ENCODE measurements at places on chromosomes 16 and 17.

DNA sequence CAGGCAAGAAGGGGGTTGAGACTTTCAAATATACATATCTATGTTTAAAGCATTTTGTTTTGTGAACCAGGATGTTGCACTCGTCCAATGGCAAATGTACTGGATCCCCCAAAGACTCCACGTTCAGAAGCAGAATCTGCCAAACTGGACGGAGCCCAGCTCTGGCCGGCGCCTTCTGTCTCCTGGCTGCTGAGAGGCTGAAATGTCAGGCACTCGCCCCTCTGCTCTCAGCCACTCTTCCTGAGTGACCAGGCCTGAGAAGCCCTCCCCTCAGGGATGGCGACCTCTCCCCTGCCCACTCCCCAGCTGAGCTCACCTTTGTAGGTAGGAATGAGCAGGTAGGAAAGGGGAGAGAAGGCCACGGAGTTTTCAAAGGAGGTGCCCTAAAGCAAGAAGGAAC lies 187.5 kb upstream of the FOXF1 start:
- DNase-seq, result no peak

DNA sequence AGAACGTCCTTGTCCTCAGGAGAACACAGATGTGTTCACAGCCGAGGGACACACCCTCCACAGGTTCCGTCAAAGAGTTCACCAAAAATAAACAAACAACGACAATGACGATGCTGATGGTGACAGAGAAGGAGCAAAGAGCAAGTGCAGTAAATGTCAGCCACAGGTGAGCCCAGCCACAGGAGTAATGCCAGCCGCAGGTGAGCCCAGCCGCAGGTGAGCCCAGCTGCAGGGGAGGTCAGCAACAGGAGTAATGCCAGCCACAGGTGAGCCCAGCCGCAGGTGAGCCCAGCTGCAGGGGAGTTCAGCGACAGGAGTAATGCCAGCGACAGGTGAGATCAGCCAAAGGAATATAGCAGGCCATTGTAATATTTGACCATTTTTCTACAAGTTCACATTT lies 315.2 kb downstream of the FOXL1 start:
- DNase-seq, result no peak

- no peak for DNase-seq
Observed at GRCh38 chr16:58551496-58551895, 36.2 kb downstream of the SETD6 start.

- peak; percentile 60 for DNase-seq
Observed at GRCh38 chr16:87895641-87896141, 26.4 kb upstream of the SLC7A5 start.

- no peak for DNase-seq
Observed at GRCh38 chr17:82022310-82022980, at the start of gene CENPX. Gene CENPX, minus strand, starts transcription at chr17:82022878. Its CDS starts 17 bp downstream, at chr17:82022861.

DNA sequence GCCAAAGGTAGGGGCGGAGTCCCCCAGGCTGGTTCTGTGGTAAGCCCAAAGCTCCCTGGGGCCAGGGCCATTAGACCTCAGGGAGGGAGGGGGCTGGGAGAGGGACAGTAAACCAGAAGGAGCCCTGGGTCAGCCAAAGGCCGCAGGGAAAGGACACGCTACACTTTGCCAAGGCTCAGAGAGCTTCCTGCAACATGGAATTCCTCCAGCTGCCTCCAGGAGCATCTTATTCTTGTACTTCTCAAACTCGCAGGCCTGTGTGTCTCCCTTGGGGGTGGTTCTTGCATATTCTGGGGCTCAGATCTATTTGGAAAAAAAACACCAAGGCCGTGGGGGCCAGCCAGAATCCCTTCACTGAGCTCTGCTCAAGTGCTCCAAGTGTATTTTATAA lies 25.1 kb downstream of the AKAP1 start:
- no peak for DNase-seq

- DNase-seq, result no peak
Observed at GRCh38 chr17:4987767-4988567, 492 bp upstream of the CAMTA2 start.

DNA sequence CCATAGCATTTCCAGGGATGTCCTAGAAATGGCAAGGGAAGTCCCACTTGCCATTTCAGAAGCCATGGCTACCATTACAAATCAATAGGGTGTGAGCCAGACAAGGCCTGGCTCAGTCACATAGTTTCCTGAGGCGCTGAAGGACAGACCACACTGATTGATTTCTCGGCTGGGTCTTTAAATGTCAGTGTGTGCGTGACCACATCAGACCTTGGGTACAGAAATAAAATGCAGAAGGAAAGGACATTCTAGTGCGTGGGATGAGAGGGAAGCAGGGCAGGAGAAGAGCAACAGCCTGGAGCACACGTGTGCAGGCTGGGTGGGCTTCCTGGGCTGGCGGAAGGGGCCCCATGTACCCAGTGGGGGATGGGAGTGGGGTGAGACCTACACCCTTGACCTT lies 58.7 kb upstream of the LYRM9 start:
- no peak for DNase-seq

DNA sequence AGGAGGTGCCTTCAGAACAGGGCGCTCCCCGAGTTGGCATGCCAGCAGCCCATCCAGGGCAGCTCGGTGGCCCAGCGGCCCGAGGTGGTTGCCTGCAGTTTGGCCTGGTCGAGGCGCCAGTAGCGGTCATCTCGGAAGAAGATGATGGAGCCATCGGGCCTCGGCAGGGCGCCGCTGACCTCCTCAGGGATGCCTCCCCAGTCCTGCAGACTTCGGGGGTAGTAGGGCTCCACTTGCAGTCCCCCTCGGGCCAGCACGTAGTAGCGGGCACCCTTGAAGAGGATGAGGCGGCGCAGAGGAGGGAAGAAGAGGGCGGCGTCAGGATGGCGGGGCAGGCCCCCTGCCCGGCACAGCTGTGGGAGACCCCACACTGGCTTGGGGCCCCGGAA lies 5.8 kb downstream of the C17orf50 start:
- no peak for DNase-seq

DNA sequence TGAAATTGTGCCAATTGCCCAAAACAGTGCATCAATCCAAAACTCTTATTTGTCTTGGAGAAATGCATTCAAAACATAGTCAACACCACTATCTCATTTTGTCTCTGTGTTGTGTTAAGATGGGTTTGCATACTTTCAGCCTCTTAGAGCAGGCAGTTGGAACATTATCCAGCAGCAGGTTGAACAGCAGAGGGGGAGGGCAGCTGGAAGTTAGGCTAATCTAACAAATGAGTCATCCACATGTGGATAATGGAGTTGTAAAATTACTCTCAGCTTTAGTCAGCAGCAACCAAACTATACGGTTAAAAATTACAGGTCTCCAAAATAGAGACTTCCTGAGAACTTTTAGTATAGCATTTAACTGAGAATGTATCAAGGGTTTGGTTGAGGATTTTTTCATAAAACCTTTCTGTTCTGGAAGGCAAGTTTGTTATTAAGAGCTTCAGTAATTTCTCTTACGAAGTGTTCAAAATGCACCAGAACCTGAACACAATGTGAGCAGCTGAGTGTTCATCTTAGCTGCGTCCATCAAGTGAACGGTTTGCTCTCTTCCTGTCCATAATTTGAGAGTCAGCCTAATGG lies 46.3 kb downstream of the PRKCA start:
- DNase-seq, result no peak

DNA sequence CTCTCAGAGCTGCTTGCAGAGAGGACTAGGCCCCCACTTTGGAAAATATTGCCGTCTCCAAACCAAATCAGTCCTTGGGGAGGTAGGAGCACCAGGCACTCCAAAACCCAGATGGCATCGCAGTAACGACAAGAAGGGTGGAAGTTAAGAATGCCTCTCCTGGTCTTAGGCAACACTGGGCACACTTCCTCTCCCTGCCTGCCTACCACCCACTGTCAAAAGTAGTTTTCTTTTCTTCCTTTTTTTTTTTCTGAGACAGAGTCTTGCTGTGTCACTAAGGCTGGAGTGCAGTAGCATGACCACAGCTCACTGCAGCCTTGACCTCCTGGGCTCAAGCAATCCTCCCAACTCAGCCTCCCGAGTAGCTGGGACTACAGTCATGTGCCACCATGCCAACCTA lies 47.2 kb downstream of the SRL start:
- peak; percentile 32 for DNase-seq

DNA sequence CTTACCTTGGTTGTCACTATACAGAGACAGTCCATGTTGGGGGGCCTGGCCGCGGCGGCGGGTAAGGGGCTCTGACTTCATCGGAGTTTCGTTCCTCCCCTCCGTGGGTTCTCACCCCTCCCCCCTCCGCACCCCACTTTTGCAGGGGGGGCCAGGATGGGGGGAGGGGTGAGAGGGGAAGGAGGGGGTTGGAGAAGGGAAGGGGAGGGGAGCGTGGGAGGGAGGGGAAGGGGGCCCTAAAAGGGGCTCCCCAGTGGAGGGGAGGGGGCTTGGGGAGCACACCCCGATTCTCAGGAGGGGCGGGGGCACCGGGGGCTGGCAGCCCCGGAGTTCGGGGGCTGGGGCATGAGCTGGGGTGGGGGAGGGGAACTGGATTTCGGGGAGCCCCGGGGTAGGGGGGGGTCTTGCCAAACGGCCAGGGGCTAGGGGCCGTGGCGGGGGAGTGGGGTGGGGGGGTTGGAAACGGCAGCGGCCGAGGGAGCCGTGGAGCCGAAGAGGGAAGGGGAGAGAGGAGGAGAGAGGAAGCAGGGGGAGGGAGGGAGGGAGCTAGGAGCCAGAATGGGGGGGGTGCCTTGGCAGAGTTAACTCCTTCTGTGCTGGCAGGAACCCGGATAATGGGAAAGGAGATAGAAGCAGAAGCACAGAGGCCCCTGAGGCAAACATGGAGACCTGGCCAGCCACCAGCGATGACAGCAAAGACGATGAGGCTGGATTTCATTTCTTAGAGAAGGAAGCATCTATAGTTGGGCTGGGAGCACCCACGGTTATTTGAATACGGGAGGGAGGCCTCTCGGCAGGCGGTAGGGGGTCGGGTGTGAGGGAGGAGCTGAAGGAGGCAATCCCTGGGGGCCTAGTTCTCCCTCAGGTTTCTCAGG lies 2.3 kb downstream of the DLG4 start:
- DNase-seq, result peak; percentile 30

- DNase-seq, result no peak
Observed at GRCh38 chr17:59753522-59754467, 46.3 kb downstream of the VMP1 start.

- DNase-seq, result no peak
Observed at GRCh38 chr17:69331756-69332155, 4.8 kb upstream of the ABCA5 start.

DNA sequence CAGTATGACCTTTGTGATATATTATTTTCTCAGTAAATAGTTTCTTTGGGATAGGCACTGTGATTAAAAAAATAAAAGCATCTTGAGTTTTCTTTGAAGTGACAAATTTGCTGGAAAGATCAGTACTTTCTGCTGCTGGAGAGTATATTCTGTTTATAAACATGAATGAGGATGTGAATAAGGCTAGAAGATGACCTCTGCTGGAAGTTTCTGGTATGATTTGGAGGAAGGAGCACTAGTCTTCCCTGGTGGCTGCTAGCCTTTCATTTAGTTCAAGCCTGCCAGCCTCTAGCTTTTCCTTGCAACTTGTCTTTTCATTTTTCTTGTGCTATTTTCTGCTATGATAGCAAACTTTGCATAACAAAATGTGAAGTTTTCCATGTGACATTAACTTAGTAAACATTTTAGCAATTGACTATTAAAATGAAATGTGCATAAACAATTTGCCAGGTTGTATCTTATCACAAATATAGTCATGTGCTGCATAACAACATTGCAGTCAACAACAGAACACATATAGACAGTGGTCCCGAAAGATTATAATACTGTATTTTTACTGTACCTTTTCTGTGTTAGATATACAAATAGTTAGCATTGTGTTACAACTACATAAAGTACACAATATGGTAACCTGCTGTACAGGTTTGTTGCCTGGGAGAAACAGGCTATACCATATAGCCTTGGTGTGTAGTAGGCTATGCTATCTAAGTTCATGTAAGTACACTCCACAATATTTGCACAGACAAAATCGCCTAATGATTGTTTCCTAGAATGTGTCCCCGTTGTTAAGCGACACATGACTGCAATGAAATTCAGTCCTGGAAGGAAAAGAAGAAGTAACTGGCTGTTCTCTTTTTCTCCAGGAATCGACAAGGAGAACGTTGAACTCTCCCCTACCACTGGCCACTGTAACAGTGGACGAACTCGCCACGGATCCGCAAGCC lies 18.1 kb upstream of the RAB11FIP4 start:
- DNase-seq, result no peak

DNA sequence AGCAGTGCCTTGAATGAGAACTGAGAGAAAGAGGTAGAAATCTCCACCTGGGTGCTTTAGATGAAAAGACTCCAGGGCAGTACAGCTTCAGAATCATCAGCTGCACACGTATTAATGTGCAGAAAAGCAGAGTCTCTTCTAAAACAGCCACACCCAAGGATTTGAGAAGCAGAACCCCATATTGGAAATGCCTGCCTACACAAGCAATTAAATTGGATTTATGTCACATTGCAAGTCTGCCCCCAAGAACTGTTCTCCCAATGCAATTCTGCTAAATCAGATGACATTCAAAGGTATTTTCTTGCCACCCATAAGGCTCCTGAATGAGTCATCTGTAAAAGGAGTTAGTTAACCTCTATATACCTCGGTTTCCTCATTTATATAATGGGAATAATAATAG lies 326.0 kb upstream of the C16orf82 start:
- DNase-seq, result no peak

DNA sequence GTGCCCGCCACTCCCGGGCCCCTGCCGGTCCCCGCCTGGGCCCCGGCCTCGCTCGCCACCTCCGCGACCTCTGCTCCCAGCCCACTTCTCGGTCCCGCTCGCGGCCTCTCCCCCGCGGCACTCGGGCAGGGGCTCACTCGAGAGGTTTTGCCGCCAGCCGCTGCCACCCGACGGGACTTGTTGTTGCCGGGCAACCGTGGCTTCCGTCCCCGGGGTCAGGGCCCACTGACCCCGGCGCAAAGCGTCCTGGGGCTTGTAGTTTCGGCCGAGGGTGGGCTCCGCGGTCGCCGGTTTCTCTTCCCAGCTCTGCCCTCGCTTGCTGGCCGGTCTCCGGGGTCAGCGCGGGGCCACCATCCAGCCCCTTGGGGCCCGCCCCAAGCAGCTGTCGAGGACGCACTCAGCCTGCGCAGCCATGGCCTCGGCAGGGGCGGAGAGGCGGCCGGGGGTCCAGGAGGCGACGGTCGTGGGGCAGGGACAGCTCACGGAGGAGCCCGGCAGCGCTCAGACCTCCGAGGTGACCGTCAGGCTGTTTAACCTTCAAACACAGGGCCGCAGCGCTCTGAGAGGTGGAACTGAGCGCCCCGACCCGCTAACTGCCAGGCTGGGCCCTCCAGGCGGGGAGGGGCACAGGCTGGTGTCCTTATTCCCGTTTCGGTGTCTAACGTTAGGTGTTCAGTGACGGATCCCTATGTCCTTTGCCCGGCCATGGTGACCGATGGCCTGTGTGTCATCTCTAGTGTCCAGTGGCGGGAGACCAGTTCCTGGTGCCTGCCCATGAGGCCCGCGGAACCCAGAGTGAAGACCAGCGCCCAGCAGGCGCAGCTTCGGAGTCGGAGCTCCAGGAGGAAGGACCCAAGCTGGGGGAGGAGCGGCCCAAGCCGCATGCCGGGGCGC lies at the start of the genes C16orf86 and ENKD1:
Gene C16orf86, plus strand, starts transcription at position 256 of the 894 bp plus-strand sequence. Its CDS starts 157 bp downstream, at position 413.
Gene ENKD1, minus strand, starts transcription at position 192 of the 894 bp plus-strand sequence. CDS start 308 bp downstream, outside the sequence.
- peak; percentile 89 for DNase-seq

GRCh38 chr16:49100366-49100765 lies 181.3 kb downstream of the CBLN1 start:
- DNase-seq, result no peak

Measured in CD4-positive, alpha-beta T cell treated with Interleukin-15 for 1 hour (primary cell).